ENCODE measurements at places on chromosomes 16 and 17.

- no peak for DNase-seq
Observed at GRCh38 chr16:49427771-49428170, 54.2 kb downstream of the C16orf78 start.

DNA sequence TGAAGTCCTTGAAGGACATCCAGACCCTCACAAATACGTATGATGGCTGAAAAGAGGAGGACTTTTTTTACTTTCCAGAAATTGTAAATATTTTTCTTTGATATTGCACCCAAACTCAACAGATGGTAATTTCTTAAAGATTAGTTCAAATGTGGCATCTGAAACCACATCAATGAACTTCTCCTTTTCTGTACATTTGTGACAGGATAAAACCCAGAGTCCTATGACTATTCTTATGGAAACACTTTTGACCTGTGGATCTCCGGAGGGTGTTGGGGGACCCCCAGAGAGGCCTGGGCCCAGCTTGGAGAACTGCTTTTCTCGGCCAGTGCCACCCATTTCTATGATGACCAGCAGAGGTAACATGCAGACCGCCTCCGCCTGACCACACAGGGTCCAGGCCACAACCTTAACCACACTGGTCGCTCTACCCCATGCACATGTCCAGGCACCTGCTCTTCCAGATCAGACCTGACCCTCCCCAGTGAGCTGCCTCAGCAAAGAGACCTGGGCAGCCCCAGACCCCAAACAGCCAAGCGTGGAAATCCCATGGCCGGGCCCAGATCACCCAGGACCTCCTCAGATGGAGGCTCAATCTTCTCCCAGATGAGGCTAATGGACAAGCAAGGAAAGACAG lies 22.7 kb downstream of the RPH3AL start:
- no peak for DNase-seq

DNA sequence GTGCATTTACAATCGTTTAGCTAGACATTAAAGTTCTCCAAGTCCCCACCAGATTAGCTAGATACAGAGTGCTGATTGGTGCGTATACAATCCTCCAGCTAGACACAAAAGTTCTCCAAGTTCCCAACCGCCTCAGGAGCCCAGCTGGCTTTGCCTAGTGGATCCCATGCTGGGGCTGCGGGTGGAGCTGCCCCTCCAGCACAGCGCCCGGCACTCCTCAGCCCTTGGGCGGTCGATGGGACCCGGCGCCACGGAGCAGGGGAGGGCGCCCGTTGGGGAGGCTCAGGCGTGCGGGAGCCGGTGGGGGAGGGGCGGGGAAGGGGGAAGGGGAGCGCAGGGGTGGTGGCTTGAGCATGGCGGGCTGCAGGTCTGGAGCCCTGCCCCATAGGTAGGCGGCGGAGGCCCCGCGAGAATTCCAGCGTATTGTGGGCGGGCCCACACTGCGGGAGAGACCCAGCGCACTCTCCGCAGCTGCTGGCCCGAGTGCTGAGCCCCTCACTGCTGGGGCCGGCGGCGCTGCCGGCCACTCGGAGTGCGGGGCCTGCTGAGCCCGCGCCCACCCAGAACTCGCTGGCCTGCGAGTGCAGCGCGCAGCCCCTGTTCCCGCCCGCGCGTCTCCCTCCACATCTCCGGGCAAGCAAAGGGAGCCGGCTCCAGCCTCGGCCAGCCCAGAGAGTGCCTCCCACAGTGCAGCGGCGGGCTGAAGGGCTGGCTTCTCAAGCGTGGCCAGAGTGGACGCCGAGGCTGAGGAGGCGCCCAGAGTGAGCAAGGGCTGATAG lies 907.5 kb downstream of the CDH8 start:
- DNase-seq, result no peak

DNA sequence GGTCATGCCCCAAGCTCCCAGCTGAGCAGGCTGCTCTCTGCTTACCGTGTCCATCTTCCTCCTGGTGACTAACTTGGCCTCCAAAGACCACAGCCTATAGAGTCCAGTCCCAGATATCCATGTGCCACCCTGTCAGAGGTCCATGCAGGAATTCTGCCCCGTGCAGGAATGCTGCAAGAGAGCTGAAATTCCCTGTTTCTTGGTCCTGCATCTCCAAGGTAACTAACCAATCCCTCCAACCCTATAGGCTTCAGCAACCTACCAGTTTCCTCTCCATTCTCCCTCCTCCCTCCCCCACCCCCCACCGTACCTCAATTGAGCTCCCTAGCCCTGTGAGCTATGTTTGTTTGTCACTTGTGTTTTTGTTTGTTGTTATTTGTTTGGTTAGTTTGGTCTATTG lies 9.6 kb upstream of the MKS1 start:
- no peak for DNase-seq

- no peak for DNase-seq
Observed at GRCh38 chr16:20611975-20612481, 35.9 kb upstream of the ACSM2B start.

DNA sequence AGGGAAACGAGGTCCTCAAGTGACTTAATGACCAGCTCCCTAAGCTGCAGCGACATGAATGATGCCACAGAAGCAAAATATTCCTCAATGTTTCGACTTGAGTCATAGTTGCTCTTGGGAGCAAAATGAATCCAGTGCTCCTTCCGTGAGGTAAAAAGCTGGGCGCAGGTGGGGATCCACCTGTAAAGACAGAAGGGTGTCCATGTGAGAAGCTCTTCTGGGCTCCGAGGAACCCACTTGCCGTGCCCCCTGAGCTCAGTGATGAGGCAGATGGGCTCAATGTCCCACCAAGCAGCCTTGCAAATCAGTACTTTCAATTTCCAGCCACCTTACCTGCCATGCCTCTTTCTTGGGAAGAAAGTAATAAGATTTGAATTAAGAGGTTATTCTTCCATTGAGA lies 25.5 kb downstream of the DNAH3 start:
- no peak for DNase-seq

DNA sequence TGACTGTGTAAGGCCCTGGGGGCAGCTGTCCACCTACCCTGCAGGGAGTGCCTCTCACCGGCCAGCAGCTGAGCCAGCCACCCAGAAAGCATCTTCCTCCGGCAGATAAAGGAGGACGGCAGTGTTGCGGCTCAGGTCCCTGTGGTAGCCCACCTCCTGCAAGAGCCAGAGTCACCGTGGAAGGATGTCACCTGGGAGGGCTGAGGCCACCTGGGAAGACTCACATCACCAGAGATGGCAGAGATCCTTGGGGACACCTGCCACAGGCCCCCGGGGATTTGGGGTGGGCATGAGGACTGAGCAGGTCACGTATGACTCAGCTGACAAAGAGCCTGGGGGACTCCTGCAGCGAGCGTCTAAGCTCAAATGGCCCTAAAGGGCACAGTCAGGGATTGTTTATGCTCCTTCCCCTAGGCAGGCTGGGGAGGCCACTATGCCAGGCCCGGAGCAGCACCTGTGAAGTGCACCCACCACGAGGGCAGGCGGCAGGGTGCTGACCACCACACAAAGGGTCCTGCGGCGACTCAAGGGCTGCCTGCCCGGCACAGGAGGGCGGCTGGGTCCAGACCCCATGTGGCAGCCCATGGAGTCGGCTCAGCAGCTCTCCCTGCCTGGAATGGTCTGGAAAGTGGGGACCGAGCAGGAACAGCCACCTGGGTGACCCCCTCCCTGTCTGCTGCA lies 44.1 kb downstream of the TNFRSF13B start:
- DNase-seq, result no peak

DNA sequence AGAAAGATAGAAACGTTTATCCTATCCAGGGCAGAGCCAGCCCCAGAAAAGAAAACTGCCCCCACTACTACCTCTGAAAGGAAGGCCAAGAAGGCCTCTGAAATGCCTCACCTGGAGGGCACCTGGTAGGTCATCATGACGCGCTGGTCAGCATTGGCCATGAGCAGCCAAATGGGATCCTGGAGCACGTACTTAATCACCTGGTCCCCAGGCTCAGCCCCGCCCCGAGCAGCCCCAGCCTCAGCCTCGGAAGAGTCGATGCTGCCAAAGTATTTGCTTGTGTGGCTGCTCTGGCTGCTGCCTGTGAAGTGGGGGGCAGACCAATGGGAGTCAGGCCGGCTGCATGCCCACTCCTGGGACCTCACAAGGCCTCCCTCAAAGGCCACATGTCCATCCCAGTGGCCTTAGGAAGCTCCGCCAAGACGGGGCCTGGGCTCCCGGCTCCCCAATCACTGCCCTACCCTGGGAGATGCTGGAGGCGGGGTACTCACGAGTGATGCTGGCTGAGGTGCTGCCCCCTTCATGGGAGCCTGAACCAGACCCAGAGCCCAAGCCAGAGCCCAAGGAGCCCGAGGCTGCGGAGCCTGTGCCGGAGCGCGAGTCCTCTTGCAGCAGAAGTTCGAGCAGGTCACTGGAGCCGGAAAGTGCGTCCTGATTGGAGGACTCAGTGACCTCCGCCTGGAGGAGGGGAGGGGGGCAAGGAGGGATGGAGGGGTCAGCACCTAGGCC lies 9.9 kb downstream of the PER1 start:
- DNase-seq, result no peak

DNA sequence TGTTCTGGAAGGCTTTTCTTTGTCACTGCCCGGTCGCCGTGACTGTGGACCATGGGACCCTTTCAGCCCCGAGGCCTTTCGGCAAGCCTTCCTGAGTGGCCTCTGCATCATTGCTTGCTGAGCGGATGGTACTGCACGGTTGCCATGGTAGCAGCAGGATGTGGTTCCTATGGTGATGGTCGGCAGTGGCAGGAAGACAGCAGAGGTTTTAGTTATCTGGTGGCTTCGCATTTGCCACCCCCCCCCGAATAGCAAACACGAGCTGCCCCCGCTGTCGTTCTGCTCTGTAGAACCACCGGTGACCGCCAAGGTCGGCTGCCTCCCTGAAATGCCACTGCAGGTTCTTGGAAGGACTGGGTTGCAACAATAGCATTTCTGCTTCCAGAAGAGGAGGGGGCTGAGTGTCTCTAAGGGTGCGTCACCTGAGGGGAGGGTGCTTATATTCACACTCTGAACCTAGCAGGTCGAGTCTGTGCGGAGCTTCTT lies 76.6 kb downstream of the CMIP start:
- DNase-seq, result peak; percentile 87

GRCh38 chr17:52170963-52171572 lies 12.6 kb upstream of the CA10 start:
- no peak for DNase-seq

- DNase-seq, result no peak
Observed at GRCh38 chr16:85153656-85154091, 41.4 kb upstream of the CIBAR2 start.

DNA sequence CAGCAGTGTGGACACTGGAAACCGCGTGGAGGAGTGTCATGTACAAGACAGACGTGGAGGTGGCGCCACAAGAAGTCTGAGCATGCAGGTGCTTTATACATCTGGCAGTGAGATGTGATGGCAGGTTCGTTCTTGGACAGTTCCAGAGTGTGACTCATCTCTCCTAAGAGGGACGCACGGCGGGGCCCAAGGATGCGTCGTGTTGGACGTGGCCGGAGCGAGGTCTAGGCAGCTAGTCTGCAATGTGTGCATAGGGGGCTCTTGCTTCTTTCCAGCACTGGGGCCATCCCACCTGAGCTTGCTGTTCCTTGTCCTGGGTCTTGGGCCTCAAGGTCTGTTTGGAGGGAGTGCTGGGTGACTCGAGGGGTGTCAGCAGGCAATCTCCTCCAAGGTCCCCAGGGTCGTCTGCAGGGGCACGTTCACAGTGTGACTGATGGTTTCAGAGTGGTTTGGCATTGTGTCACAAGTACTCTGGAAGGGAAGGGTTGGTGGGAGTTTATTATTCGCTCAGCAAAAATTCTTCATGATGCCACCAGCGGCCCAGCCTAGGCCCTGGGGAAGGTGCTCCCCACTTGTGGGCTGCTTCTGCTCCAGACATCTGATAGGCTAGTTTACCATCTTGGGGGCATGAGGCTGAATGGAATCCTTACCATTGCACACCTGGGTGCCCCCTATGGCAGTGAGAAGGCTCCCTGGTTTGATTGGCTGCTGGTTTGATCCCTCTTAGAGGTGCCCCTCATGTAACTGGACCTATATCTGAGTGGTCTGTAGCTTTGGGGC lies 22.1 kb downstream of the SPACA3 start:
- no peak for DNase-seq

DNA sequence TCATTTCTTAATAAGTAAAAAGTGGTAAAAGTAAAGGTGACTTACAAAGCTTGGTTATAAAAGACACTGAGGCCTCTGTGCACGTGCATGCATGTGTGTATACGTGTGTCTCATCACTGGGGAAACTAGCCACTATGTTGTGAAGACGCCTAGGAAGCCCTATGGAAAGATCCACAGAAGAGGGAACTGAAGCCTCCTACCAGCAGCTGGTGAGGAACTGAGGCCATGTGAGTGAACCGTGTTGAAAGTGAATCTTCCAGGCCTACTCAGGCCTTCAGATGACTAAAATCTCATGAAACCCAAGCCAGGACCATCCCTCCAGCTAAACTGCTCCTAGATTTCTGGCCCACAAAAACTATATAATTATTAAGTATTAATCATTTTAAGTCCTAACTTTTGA lies 23.7 kb downstream of the PHLPP2 start:
- DNase-seq, result no peak

DNA sequence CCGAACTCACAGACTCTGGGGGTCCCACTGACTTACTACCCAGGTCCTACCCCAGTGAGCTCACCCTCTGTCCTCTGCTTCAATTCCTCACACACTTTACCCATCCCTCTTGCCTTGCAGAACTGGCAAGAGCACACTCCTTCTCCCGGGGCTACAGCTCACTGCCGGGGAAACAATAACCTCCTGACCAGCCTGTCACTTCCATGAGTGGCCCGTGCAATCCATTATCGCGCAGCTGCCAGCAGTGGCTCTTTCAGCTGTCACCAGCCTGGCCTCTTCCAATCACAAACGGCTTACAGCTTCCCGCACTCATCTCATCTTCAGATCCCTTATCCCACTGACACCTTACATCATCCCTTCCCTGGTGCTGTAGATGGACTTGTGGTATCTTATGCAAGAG lies 79.5 kb downstream of the CPPED1 start:
- DNase-seq, result no peak

- DNase-seq, result no peak
Observed at GRCh38 chr16:53821957-53822625, 118.1 kb downstream of the FTO start.

DNA sequence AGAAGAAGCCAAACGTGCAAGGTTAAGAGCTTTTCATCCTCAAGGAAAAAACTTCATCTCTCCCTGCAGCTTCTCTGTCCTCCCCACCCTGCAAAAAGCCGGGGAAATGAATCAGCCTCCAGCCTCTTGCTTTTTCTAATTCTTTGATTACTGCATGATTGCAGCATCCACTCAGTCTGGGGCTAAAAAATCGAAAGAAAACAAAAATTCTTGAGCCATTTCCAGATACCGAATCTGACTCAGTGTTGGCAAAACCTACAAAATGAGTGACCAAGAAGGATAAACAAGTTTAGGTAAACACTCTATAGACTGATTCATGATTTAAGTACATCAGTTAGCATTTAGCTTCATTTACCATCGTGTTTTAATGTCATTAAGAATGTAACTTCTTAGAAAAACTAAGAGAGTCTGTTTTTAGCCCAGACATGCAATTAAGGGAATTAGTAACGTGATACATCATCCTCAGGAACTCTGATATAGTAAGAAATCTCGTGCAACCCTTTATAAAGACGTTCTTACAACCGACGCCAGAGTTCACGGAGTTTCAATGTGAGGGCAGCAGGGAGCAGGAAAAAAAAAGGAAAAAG lies 287.3 kb upstream of the FOXF1 start:
- no peak for DNase-seq

- peak; percentile 78 for DNase-seq
Observed at GRCh38 chr17:40582328-40582901, 17.1 kb upstream of the CCR7 start.

GRCh38 chr16:84537491-84538151 lies 33.2 kb upstream of the MEAK7 start:
- no peak for DNase-seq

- DNase-seq, result no peak
Observed at GRCh38 chr17:6160232-6160555, 90.0 kb downstream of the WSCD1 start.

GRCh38 chr16:66751053-66751302 lies 431 bp downstream of the DYNC1LI2 start:
- peak; percentile 14 for DNase-seq

- no peak for DNase-seq
Observed at GRCh38 chr17:43418441-43419374, 19.9 kb downstream of the ARL4D start.
